Skin of body (tissue), 3 donors: ENCODE measurements at places on chromosomes 1 and 21.

DNA sequence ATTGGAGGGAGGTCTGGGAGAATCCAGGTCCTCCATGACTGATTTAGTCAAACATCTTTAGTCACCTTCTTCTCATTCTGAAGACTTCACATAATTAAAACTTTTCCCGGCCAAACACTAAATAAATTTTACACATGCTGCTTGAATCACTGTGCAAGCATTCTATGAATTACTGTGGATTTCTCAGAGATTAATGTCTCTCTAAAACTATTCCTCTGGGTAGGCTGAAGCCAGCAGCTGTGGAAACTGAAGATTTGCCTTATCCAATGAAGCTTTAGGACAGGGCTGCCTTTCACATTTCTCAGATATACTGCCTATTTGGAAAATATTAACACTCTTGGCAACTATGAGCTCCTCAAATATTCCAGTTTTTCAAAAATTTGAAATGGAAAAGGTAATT, 61.7 kb downstream of the JMJD4 start:
- no peak for DNase-seq

GRCh38 chr1:156284757-156285156, 632 bp downstream of the TMEM79 start:
- no peak for DNase-seq

DNA sequence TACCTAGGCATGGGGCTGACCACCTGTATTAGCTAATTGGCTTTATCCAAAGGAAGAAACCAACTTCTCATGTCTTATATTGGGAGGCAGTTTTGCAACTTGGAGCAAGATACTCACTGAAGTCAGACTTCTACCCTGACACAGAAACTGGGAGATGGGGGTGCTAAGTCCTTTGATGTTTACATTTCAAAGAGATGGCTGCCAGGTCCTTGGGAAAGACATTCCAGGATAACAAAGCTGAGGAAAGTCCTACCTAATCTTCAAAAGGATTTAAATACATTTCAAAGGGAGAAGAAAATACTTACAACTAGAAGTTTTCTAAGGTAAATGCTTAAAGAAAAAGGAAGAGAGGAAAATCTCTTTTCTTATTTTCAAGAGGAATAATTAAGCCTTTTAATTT, 62.1 kb downstream of the FH start:
- no peak for DNase-seq

DNA sequence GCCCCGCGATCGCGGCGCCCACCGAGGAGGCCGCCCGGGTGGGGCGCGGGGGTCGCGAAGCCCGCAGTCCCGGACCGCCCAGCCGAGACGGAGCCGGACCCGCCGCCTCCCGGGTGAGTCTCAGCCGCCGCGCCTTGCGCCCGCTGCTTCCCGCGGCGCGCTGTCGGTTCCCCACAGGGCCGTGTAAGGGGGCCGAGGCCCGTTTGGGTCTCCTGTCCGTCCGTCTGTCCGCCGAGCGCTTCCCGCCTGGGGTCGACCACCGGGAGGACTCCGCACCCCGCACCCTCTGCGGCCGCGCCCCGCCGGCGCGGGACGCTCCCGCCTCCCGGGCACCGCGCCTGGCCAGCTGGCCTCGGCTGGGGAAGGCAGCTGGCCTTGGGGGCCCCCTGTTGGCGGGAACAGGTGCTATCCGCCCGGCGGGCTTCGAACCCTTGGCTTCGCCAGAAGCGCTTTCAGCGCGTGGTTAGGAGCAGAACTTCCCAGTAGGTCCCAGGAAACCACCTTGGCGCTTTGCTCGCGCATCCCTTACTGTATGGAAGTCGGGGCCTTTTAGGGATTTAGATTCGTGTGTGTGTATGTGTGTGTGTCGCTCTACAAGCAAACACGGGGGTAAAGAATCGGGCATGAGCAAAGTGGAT, 414 bp downstream of the TMEM51 start:
- DNase-seq, result peak; percentile 45

GRCh38 chr1:237471377-237471776, 419.3 kb downstream of the ZP4 start:
- DNase-seq, result no peak

GRCh38 chr1:197284325-197284724, 16.3 kb downstream of the CRB1 start:
- no peak for DNase-seq

DNA sequence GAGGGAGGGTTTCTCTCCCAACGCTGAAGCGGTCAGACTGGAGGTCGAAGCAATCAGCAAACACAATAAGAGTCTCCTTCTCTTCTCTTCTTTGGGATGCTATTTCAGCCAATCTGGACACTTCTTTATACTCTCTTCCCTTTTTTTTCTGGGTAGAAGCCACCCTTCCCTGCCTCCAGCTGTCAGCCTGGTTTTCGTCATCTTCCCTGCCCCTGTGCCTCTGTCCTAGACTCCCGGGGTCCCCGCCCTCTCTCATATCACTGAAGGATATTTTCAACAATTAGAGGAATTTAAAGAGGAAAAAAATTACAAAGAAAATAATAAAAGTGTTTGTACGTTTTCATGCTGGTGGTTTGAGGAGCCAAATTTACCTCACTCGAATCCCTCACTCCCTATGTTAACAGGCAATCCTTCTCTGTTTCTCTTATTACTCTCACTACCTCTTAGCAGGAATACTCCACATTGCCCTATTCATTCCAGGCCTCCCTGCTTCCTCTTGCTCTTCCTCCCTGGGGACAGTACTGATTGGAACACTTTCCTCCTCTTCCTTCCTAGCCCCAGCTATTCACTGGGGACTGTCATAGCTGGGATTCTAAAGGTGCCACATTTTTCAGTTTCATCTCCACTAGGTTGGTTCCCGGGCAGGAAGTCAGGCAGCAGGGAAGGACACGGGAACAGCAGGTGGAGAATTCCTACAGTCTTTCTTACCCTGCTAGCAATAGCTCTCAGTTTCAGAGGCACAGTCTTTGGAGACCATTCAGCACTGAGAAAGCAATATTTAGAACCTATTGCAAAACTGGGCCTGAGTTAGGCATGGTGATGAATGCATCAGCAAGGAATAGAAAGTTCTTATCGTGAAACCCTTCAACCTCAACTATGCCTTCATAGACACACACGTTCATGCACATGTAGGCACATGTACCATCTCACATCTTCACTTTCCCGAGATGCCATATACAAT, 288.0 kb downstream of the PBX1 start:
- DNase-seq, result no peak

GRCh38 chr1:143643148-143643885, 328.5 kb downstream of the FAM72C start:
- no peak for DNase-seq

DNA sequence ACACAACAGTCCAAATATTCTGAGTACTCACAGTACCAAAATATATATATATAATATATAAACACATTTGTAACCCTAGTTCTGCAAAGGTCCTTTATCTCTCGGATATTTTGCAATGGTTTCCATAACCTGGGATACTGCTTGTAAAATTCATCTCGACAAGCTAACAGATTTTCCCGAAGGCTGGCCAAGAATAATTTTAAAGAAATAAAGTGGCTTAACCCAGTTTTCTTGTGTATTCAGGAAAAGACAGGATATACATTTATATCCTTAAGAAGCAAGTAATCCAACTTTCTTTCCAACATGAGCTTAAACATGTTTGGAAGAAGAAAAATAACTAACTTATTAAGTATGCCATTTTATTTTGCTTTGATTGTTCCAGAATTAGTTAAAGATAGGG, 348.7 kb upstream of the RUNX1 start:
- DNase-seq, result no peak

DNA sequence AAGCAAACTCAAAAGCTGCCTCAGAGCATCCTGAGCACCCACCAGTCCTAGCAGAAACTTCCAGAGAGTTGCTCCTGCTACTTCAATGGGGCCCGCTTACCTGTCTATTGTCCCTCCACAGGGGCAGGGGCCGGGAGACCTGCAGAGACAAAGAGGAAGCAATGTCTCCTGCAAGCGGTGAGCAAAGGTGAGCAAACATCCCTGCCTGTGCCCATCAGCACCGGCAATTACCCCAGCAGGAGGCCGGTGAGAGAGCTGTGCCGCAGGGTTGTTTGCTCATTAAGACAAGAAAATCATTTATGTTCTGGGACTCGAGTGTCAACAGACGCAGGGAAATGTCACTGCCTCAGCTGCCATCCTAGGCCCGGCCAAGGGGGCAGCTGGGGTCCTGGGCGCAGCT, 53.8 kb upstream of the TARDBP start:
- no peak for DNase-seq

- no peak for DNase-seq
Observed at GRCh38 chr21:36750576-36750959, 51.7 kb downstream of the SIM2 start.

DNA sequence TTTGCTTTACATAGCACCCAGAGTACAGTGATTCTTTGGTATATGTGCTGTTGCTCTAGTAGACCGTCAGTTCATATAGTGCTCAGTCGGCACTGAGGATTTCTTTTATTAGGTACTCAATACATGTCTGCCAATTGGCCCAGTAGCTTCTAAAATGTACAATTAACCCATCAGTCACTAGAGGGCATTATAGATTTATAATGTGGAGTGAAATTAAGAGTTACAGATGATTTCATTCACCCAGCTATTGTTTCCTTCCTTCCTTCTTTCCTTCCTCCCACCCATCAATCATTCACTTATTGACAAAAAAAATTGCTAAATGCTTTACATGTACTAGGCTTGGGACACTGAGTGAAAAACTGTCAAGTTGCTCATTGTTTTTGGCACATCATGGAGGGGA, 263.6 kb upstream of the USP24 start:
- no peak for DNase-seq

DNA sequence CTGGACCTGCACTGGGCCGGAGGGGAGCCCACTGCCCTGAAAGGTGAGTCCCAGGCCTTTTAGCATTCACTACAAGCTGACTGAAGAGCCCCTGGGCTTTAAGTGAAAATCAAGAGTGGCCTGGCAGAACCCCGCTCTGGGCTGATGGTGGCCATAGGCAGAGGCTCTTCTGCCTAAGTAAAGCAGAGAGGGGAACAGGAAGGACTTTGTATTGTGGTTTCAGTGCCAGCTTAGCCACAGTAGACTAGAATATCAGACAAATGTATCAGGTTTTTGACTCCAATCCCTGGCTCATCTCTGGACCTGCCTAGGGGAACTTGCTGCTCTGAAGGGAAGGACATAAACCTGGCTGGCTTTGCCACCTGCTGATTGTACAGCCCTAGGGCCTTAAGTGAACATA, 10.2 kb upstream of the HENMT1 start:
- DNase-seq, result no peak

- DNase-seq, result no peak
Observed at GRCh38 chr21:44760376-44760775, 41.2 kb downstream of the UBE2G2 start.
